ELF-1 (cell line): ENCODE measurements at places on chromosomes 5 and 9.
A peak's percentile ranks its signal among the peaks of the same experiment; 100 is the strongest.

DNA sequence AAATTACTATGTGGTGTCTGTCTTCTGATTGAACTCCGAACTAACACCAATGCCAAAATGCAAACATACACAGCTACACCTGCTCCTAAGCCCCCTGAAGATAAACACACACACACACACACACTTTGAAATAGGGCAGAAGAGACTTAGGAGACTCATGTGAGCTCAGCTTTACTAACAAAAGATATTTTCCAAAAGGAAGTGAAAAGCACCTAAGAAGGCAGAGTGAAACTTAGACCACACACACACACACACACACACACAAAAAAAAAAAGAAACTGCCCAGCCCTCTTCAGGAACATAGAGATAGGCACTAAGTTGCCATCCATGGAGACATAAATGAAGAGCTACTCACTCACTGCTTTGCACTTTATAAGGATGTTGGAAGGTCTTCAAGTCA, 45.2 kb upstream of the APC start:
- no peak for DNase-seq

GRCh38 chr5:1239505-1240251, 14.5 kb downstream of the SLC6A18 start:
- no peak for DNase-seq

- DNase-seq, result no peak
Measured at GRCh38 chr5:67679184-67679841, 482.7 kb upstream of the CD180 start.

GRCh38 chr5:63963926-63964325, 1.7 kb upstream of the HTR1A start:
- no peak for DNase-seq

GRCh38 chr9:8555762-8556500, 756.4 kb upstream of the DMAC1 start:
- DNase-seq, result no peak

DNA sequence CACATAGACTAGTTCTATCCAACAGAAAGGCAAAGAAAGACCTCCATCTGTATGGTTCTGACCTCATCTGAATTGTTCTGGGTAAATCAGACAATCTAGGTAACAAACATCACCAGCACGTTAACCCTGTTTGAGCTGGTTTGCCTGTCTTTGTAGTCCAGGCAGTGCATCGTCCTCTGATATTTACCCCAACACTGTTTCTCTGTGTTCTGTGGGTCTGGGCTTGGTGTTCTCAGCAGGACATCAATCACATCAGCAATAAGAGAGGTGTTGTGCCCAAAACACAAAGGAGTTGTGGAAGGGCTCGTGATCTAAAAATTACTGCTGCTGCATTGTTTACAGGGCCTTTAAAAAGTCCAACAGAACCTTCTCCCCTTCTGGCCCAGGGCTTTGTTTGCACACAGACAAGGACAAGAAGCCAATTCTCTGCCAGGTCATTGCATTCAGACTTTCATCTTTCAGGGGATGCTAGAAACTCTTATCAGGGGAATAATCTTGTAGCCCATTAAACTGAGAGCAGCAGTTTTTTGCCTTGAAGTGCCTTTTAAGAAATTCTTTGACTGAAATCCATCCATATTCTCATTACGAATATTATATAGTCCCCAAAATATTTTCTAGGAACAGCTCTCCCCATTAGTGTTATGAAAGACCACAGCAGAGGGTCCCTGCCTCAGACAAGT, 30.5 kb upstream of the MAP1B start:
- DNase-seq, result peak; percentile 81

DNA sequence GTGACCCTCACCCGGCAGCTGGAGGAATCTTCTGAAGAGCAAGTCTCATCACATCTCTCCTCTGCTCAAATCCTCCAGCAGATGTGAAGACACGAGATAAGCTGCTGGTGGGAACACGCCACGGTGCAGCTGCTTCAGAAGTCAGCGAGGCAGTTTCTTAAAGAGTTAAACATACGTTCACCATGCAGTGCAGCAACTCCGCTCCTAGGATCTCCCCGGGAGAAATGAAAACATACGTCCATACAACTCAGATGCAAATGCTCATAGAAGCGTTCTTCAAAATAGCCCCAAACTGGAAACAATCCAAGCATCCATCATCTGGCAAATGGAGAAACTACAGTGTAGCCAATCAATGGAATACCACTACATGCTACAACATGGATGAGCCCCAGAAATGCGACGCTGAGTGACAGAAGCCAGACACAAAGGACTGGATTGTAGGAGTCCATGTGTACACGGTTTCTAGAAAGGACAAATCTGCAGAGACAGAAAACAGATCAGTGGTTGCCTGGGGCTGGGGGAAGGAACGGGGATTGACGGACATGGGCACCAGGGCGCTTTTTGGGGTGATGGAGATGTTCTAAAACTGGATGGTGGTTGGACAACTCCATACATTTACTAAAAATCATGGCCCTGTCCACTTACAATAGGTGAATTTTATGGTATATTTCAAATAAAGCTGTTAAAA, 150.6 kb downstream of the COL23A1 start:
- DNase-seq, result no peak

DNA sequence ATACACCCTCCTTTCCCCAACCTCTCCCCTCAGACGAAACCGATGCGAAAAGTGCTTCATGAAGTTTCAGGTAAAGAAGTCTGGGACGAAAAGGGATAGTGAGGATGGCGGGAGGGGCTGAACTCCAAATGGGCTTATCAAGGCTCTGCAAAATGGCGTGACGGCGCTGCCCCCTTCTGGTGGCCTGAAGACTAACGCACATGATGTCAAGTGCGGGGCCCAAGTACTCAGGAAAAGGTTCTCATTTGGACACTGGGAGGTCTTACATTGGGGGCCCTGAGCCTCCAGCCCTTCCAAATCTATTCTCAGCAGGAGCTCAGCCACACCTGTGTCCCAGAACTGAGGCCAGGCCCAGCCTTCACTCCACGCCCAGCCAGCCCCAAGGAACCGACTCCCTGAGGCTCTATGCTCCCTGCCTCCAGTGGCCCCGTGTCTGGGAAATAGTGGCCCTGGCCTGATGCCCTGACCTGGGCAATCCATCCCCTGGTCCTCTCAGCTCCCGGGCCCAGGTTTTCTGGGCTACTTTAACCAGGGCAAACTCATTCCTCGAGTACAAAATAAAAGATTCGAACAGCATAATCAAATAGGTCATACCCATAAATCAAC, 119.9 kb downstream of the KCNIP1 start:
- DNase-seq, result peak; percentile 74

GRCh38 chr5:79240561-79240960, 4.6 kb downstream of the JMY start:
- no peak for DNase-seq

DNA sequence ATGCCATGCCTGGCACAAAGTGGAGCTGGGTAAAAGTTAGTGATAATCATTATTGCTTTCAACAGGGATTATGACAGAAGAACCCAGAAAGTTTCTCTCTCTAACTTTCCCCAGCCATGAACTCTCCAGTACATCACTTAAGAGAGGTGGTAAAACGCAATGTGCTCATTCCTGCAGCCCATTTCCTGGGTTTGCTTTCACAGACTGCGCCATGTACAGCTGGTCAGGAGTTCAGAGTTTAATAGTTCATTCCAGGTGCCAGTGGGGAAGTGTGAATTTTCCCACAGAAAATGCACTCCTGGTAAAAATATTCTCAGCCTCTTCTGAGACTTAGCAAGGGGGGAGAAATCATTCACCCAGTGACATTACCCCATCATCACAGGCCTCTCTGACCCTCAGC, 35.5 kb downstream of the ADAM19 start:
- DNase-seq, result no peak

GRCh38 chr5:72597456-72597948, 90.3 kb upstream of the ZNF366 start:
- peak; percentile 66 for DNase-seq

DNA sequence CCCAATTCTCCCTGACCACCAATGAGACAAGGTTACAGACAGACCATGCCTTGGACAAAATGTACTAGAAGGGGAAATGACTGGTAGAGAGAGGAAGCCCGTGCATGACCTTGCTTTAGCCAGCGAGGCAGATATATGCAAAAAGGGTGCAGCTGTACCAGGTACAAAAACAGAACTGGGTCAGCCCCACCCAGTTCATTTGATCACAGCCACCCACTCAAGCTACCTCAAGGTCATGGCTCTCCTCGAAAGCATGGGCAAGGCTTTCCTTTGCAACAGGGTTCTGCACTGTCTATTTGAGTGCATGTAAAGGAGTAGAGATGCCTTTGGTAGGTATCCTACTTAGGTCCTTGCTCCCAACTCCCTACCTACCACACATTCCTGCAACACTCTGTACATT, 33.3 kb downstream of the TLE1 start:
- DNase-seq, result no peak

- no peak for DNase-seq
Measured at GRCh38 chr5:123524146-123524545, 12.2 kb downstream of the CSNK1G3 start.

GRCh38 chr9:116859763-116860162, 172.7 kb downstream of the TRIM32 start:
- DNase-seq, result no peak

- peak; percentile 1 for DNase-seq
Measured at GRCh38 chr9:87080512-87081264, 133.4 kb upstream of the GAS1 start.

GRCh38 chr5:40428126-40428525, 251.6 kb upstream of the PTGER4 start:
- DNase-seq, result no peak

GRCh38 chr5:126872561-126873354, 95.8 kb downstream of the LMNB1 start:
- no peak for DNase-seq

DNA sequence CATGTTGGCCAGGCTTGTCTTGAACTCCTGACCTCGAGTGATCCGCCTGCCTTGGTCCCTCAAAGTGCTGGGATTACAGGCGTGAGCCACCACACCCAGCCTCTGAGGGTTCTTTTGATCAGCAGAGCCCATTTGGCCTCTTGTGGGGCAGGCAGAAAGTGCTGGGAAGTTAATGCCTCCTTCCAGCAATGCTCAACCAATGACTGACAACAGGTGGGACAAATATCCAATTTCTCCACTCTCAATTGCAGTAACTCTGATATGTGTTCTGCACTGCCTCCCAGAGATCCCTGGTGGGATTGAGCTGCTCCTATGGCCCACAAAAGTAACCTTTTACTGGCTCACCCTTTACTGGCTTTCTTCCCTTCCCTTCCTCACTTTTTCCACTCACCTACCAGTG, 79.9 kb upstream of the APC start:
- DNase-seq, result no peak

GRCh38 chr9:110951805-110952539, 86.3 kb downstream of the LPAR1 start:
- DNase-seq, result no peak

DNA sequence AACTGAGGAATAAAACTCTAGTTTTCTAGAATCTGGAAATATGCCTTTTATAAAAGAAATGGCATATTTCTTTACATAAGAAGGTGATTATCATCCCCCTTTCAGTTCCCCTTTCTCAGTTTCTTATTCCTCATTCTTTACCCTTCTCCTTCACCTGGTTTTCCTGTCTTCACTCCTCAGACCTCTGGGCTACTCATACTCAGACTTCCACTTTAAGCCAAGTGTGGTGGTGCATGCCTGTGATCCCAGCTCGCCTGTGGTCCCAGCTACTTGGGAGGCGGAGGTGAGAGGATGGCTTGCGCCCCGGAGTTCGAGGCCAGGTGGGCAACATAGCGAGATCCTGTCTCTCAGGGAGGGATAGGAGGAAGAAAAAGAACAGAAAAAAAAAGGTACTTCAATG, 57.2 kb downstream of the RANBP6 start:
- DNase-seq, result no peak

DNA sequence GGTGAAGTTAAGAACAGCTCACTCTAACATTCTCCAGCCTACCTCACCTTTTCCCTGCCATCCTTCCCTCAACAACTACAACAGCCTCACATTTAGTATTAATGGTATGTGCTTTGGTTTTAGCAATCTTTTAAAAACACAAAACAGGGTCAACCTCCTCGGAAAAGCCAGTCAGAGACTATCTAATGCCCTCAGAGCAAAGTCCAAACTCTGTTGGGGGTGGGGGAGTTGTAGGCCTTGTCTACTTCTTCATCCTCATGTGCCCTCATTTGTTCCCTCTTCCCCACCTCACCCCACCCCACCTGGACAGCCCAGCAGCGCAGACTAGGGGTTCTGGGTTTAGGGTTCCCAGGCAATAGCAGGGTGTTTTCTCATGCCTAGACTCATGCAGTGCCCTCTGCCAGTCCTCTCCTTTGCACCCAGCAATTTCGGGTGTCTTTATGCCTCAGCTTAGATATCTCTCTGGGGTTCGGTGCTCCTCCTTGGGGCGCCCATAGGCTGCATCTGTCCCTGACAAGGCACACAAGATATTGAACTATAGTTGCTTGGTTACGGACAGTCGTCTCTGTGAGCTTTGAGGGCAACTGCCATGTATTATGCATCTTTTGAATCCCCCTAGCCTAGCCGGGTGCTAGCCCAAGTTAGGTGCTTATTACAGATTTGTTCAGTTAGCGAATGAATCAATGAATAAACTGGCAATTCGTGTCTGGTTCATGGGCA, 762 bp upstream of the TCOF1 start:
- no peak for DNase-seq

GRCh38 chr9:117796681-117797080, 92.5 kb downstream of the TLR4 start:
- DNase-seq, result no peak

DNA sequence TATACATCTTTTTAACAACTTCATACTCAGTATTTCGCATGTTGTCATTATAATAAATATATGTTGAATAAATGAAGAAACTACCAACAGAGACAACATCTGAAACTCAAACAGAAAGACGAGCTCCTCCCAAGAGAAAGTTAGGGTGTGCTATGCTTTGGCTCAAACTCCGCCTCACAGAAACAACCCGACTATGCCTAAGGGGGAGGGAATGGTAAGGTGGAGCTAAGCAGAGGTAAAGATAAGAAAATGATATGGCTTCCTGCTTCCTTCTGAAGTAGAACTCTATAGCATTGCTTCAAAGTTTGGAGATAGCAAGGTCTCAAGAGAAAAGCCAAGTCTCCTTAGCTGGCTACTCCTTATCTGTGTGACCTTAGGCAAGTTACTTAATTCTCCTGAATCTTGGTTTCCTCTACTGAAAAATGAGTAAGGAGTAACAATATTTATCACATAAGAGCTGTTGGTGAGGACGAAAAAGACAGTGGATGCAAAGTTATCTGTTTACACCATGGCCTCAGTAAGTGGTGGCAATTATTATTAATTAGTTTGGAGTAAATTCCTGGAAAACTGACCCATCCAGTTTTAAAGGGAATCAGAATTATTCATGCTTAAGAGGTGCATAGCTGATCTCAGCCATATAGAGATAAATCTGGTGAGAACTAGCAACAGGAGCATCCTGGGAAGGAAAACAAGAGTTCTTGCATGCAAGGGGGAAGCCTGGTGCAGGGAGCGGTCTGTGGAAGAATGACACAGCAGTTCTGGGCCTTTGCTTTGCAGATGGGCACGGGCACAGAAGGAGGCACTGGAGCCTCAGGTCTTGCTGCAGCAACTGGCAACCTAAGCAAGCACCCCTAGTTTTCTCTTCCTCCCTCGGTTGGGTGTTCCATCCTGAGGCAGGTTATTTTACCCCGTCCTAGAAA, 73.3 kb downstream of the GLIS3 start:
- DNase-seq, result no peak
